ENCODE measurements at places on chromosomes 1 and 21.
A peak's percentile ranks its signal among the peaks of the same experiment; 100 is the strongest.

- no peak for DNase-seq
Observed at GRCh38 chr1:18922319-18922726, 20.0 kb upstream of the ALDH4A1 start.

DNA sequence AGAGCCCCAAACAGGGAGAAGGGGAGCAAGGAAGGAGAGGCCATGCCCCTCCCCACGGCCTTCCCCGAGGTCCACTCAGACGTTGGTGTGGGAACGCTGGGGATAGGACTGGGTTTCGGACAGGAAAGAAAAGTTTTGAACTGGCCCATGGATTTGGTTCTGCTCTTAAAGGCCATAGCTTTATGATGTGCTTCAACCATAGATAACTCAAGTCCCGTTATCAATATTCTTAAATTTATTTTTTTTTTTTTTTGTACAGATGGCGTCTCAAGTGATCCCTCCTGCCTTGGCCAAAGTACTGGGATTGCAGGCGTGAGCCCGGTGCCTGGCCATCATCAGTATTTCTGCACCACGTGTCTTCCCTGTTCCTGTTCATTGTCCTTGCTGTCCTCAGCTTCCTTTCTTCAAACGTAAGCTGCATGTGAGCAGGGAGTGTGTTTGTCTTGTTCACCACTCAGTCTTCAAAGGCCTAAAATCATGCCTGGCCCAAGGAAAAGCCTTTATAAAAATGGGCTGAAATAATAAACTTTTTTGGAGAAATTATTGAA, 820 bp upstream of the KRTAP10-1 start:
- DNase-seq = no peak

DNA sequence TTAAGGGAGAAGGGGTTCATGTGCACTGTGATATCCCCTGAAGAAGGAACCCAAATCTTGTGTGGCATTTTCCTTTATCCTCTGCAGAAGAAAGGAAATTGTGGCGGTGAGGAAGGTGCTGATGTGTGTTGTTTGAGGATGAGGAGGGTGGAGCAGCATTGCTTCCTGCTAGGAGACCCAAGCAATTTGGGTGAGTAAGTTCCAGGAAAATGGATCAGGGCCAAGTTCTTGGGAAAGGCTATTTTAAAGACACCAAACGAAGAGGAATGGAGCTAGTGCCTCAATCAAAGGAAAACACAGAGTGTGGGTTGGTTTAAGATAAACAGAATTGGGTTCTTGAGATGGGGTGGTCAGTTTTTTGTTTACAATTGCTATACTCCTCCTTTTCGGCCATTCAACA, 86.7 kb upstream of the MARK1 start:
- DNase-seq = no peak

DNA sequence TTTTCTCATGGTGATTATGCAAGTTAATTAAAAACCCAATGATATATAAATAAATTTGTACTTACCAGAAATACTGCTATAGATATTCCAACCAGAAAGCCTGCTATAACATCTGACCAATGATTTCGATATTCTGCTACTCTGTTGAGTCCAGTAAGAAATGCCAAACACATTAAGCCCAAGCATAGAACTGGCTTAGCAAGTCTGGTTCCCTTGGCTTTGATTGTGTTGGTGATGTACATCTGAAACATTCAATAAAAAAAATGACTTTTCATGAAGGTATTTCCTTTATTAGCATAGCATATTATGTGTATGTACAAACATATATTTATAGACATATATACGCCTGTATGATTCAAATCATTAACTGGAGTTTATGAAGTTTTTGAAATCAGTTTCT, 82.8 kb downstream of the PLPPR5 start:
- DNase-seq = no peak

DNA sequence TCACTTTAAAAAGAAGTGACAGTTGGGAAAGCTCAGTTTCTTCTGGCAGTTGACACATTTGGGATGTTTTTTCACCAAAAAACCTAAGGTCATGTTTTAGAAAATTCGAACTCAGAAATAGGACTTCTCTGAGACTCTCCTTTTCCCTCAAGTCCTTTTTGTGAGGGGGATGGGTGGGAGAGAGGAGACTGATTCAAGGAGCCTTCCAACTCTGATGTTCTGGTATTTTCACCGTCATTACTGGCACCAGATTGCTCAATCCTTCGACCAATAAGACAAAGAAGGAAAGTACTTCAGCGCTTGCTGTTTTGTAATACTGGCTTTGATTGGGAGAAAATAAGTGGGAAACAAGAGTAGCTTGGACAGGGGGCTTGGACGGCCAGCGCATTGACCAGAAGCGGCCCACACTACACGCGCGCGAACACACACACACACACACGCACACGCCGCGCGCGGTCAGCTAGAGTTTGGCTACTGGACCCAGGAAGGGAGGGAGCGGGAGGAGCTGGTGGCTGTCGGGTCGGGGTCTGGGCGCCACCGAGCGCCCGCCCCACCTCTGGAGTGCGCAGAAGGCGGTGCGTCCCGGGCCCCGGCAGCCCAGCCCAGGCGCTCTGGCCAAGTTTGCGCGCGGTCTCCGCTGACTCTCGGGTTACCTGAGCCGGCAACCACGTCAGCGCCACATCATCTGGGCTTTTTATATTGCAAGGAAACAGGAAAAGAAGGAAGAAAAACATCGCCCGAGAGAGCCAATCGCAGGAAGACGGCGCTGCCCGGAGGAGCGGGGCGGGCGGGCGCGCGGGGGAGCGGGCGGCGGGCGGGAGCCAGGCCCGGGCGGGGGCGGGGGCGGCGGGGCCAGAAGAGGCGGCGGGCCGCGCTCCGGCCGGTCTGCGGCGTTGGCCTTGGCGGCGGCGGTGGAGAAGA, at the start of gene KCNK1:
TSS of gene KCNK1 (plus strand) at position 855 of the 921 bp plus-strand sequence. CDS start at position 921, 66 bp downstream.
- DNase-seq = peak; percentile 23

DNA sequence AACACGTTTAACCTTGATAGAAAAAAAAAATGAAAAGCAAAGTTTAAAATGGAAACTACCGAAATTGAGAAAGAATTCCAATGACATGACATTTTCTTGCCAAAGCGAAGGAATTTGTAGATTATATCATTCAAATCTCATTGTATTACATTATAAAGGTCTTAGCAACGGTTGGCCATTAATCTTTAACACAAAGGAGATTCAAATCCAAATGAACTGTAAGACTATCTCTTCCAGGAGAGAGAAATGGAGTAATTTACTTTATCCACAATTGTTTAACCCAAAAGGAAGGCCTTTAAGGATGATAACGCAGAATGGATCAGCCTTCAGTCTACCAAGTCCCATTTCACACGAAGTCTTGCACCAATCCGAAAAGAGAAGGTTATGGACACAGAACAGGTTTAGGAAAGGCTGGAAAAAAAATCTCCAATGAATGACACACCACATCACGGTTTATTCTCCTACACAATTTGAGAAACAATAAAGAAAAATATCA, 1.5 kb downstream of the ENAH start:
- no peak for DNase-seq

DNA sequence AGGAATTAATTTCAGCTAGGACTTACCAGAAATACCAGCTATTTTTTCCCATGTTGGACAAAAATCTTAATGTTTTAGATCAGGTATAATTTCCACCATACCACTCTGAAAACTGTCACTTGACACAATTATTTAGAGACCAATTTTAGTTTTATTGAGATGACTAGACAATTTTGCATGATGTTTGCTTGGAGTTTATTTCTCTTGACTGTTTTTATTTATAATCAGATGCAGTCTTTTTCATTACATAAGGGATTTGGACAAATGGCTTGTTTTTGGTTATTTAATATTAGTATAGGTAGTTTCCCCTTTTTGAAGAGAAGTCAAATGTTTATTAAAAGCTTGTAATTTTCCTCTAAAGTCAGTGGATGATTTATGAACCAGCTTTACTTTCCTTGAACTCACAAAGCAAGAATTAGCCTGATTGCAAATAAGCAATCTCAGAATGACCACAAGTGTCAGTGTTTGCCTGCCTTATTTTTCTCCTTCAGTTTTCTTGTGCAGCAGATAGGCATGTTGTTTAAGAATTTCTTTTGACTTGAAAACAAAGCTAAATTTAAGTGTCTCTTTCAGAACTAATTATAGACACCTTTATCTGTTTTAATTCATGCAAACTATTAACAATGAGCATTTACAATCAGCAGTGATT, 3.8 kb upstream of the B3GALT2 start:
- no peak for DNase-seq

- DNase-seq = no peak
Observed at GRCh38 chr21:33561373-33561772, 18.5 kb downstream of the SON start.

DNA sequence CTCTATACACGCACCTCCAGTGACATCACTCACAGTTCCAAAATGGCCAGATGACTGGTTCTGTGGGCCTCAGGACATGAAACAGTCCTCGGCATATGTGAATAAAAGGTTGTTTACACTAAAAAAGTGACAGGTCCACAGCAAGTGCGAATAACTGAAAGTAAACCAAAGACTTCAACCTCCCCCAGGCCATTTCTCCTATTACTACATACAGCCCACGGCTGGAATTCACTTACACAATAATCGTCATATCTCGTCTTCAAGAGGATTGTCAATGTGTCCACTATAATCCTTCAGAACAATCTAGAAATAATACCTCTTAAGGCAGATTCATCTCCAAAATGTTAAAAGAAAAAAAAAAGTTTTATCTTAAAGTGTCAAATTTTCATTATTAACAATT, 1.9 kb upstream of the PRDM15 start:
- DNase-seq = no peak

- DNase-seq = peak; percentile 51
Observed at GRCh38 chr1:211326528-211327345, at the start of gene TRAF5. Gene TRAF5 (plus strand): TSS chr1:211326833. CDS start chr1:211353240, 26,407 bp downstream.

GRCh38 chr1:221141096-221141495, 261.9 kb downstream of the HLX start:
- DNase-seq = no peak

GRCh38 chr1:47838562-47839432, 158.4 kb downstream of the TRABD2B start:
- no peak for DNase-seq

DNA sequence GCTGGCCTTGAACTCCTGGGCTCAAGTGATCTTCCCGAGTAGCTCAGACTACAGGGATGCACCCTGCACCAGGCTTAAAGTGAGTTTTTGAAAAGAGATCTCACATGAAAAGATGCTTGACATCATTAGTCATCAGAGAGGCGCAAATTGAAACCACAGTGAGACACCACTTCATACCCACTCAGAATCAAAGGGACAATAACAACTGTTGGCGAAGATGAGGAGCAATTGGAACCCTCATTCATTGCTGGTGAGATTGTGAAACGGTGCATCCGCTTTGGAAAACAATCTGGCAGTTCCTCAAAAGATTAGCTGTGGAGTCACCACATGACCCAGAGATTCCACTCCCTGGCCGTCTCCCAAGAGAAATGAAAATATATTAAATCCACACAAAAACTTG, 122.3 kb downstream of the PGBD5 start:
- no peak for DNase-seq

GRCh38 chr21:20276954-20277353, 721.3 kb upstream of the NCAM2 start:
- no peak for DNase-seq

GRCh38 chr1:40668769-40669525, 3.5 kb upstream of the RIMS3 start:
- DNase-seq = peak; percentile 92

- DNase-seq = no peak
Observed at GRCh38 chr21:27077501-27077900, 110.6 kb upstream of the ADAMTS5 start.

Data from activated CD4-positive, alpha-beta T cell treated with anti-CD3 and anti-CD28 coated beads, Interleukin-2, amount 50 U/mL, for 48 hours (primary cell).